ENCODE measurements at places on chromosomes 7 and 10.

DNA sequence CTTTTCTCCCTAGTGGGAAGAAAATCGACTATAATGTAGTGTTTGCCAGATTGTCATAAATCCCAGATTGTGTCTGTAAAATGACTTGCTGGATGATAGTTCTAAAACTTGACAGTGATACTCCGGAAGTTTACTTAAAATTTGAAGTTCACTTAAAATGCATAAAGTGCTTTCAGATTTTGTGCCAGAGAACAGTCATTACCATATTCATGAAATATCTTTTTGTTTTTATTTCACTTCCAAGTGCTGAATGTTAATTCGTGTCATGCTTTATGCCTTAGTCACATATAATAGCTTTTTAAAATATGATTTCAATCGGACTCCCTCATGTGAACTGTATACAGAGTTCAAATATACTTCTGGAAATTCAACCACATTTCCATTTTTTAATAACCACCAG is 30.4 kb downstream of the PRPF18 start:
- DNase-seq: no peak

DNA sequence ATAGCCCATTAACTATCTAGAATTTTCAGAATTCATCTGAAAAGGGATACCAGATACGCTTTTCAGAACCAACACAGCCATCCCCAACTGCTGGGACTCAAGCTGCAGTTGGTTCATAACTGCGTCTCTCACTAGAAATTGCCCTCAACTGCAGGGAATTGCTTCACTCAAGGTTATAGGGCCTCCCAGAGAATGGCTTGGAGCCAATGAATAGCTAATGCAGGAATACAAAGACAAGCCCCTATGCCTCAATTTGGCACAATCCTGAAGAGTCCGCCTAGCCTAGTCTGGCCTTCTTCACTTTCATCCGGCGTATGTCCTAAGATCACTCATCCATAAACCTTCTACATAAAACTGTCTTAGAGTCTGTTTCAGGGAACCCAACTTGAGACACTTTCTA is 164.0 kb downstream of the SKAP2 start:
- DNase-seq: no peak

DNA sequence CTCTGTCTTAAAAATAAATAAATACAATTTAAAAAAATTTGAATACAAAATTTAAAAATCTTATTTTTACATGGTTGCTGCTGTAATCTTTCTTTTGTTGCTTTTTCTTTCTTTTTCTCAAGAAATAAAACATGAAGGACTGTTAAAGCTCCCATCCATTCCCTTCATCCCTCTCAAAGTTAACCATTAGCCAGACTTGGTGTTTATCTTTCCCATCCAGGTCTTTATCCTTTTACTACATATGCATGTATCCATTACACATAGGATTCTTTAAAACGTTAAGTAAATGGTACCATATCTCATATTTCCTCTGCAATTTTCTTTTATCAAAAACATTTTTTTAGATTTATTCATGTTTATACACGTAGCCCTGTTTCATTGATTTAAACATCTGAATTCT is 70.1 kb downstream of the CREB3L2 start:
- no peak for DNase-seq

DNA sequence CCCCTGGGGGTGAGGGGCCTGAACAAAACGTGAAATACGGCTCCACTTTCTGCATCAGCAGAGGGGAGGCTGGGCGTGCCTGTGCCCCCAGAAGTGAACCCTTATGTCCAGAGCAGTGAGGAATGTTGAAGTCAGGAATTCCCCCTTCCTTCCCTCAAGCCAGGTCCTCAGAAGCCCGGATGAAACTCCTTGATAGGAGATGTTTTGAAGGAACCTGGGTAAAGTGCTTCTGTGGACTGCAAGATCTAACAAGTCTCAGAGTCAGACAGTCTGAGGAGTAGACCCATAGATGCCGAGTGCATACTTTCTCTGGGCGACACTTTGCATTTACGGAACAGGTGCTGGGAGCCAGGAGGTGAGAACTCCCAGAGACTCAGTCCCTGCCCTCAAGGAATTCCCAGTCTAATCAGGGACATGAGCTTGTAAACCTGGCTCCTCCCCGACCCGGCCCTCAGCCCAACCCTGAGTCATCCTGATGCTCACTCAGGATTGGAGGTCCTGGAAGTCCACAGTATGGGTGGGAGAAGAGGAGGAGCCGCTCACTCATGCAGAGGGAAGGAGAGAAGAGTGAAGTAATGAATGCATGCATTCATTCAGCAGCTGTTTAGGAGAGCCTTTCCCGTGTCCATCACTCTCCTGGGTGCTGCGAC is 179.5 kb upstream of the ITGB1 start:
- no peak for DNase-seq

- DNase-seq: no peak
Observed at GRCh38 chr7:46356371-46356770, 435.3 kb upstream of the IGFBP3 start.

DNA sequence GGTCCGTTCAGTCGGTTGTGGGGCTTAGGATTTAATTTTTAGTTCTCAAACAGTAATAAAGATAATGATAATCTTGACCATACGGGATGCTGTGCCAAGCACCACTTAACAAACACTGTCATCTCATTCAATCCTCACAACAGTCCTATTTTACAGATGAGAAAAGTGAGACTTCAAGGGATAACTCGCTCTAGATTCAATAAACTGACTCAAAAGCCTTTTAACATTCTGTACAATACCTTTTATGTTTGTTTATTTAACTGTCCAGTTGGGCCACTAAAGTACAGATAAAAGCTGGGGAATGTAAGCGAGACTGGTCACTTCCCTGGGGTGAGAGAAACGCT is 437 bp upstream of the CFAP69 start:
- no peak for DNase-seq

GRCh38 chr10:58335306-58336005 is 650 bp downstream of the UBE2D1 start:
- peak; percentile 26 for DNase-seq

DNA sequence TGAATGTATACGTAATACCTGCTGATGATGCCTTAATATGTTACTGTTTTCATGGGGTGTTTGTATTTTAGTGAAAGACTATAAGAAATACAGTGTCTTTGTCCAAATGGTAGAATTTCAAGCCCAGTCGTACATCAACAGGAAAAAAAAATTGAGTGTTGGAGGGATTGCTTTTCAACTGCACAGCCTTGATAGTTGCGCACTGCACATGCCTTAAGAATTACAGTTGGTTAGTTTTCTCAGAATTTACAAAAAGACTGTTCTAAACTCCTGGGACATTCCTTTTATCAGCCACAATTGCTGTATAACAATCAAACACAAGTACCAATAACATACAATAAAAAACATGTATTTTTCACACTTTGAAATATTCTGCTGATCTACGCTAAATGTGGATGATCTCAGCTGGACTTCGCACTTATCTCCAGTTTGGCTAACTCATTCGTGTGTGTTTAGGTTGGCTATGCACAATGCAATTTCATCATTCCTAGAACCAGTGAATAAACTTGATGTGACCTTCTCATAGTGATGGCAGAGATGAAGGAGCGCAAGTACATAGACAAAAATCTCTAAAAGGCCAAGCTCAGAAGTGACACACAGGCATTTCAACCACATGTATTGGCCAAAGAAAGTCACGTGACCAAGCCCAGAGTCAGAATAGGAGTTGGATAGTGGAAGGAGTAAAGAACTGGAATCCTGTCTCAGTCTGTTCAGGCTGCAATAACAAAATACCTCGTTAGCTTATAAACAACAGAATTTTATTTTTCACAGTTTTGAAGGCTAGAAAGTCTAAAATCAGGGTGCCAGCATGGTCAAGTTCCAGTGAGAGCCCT is 152.3 kb downstream of the IPMK start:
- no peak for DNase-seq

- DNase-seq: no peak
Observed at GRCh38 chr10:122198631-122199030, 72.5 kb upstream of the BTBD16 start.

GRCh38 chr10:46231087-46231486 is 55.7 kb upstream of the ANTXRL start:
- DNase-seq: no peak

GRCh38 chr10:93503075-93503474 is 6.7 kb downstream of the CEP55 start:
- DNase-seq: no peak

GRCh38 chr7:54921116-54921515 is 97.7 kb upstream of the EGFR start:
- no peak for DNase-seq

DNA sequence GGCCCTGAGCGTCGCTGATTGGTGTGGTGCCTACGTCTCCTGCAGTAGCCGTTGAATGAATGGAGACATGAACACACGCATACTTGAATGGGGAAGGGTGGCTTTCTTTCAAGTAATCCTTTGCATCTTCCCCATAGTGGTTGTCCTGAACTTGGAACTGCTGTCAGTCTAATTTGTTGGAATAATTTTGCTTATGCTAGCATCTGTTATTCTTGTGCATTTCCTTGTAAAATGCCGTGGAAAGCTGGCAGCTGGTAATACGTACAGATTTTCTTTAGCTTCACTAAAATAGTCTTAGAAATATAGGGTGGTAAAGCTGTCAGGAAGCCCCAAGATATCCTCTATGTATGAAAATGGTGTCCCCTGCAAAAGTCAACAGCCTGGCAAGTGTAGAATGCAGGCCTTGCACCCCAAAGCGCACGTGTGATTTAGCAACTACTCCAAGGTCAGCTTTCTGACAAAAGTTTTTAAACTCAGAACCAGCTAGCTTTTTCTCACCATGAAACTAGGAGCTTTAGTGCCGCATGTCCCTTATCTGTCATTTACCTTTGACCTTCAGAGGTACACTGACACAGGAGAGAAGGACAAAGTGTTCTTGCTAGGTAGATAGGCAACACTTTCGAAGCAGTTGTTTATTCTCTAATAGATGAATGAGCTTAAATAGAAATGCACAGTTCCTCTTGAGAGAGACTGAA is 70.8 kb downstream of the RBM33 start:
- no peak for DNase-seq

DNA sequence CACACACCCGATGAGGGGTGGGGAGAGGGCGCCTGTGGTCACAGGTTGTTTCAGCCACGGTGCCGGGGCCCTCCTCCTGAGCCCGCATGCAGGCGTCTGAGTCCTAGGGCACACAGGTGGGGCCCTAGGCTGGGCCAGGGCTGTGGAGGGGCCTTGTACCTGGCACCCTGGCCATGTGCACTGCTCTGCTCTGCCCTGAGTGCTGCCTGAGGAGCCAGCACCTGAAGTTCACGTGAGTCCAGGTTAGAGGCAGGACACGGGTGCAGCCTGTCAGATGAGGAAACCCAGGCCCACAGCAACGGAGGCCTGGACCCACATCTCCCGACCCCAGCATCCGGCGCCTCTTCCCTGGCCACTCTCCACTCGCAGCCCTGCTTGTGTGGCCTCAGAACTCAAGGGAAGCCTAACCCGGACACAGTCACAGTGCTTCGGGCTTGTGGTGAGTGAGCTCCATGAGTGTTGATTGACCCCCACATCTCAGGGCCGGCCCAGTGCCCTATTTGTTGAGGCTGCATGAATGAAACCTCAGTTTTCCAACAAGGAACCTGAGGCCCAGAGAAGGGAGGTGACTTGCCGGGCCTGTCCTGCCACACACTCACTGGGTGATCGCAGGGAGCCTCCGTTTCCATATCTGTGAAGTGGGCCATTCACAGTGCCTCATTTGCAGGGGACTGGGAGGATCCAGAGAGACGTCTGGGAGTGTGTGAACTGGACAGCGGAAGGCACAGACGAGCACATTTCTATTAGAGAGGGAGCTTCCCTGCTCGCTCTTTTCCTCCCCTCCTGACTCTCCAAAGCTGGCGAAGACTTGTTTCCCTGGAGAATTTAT is 39.6 kb downstream of the PPIF start:
- peak; percentile 11 for DNase-seq

DNA sequence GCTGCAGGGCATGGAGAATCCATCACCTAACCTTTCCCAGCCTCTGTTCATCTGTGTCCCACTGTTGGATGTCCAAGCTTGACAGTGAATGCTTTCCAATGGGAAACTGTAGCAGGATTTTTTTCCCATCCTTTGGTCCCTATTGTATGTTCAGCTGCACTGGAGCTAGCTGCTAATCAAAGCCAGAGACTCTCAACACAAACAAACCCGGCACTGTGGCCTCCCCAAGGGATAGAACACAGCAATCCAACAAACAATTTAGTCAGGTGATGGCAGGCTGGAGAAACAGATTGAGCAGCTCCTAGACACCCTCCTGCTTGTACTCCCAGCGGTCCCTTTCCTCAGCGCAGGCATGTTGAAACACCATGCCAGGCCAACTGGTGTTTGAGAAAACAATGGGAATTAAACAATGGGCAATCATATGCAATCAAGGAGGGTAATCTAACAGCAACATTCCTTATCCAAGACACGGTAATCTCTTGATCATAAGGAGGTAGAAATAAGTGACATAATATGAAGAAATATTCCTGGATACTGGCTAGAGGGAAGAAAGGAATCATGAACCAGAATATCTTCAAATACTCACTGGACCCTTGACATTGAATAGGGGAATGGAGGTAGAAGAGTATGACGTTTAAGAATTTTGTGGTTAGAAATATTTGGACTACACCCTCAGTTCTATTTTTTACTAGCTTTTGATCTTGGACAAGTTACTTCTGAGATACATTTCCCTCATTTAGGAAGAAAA is 15.0 kb downstream of the PTN start:
- no peak for DNase-seq

DNA sequence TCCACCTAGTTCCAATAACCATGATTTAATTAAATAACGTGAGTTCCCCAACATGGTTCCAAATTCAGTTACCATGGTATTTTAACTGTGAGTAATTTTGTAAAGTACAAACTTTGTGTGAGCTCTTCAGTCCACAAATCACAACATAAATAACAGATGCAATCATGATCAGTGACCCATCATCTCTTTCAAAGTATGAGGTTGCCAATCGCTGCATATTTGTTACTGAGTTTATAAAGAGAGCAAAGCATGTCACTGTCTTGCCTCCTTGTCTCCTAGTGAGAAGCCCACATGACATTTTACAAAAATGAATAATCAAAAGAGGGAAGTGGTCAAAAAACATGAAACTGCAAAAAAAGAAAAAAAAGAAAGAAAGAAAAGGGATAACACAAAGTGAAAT is 69.1 kb upstream of the PDSS1 start:
- DNase-seq: no peak

DNA sequence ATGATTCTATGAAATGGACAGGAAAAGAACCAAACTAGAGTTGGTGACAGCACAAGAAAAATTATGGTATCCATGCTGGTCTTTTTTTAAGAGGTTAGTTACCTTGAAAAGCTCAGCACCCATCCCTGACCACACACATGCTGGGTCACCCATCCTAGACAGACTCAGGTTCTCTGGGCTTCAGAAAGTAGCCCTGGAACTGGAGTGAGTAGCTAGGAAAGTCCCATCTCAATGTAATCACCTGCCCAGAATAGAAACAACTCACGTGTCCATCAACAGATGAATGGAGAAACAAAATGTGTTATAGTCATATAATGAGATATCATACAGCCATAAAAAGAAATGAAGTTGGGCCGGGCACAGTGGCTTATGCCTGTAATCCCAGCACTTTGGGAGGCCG is 37.0 kb downstream of the GSDME start:
- no peak for DNase-seq

- no peak for DNase-seq
Observed at GRCh38 chr7:143239813-143240212, 18.0 kb downstream of the TAS2R40 start.

GRCh38 chr7:7315851-7316250 is 133.5 kb downstream of the C1GALT1 start:
- no peak for DNase-seq
